Stimulated activated CD8-positive, alpha-beta memory T cell treated with anti-CD3 and anti-CD28 coated beads, Interleukin-15, amount 100 ng/mL, for 24 hours (primary cell): ENCODE measurements at places on chromosomes 3 and 15.

GRCh38 chr3:171688593-171688992 lies 121.7 kb downstream of the PLD1 start:
- DNase-seq: no peak

DNA sequence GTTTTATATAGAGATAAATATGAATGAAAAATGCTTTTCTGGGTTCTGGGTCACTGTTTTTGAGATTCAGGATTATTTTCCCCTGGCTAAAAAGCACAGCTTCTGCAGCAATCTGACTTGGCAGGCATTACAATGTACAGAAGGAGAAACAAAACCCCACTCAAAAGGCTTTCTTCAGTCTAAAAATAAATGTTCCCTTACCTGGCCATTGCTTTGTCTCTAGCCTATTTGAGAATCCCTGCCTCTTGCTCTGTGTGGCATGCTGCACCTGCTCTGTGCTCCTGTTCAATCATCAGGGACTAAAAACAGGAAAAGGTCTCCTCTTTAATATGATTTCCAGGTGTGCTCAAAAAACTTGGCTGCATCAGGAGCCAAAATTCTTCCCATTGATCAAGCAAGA lies 187.4 kb upstream of the STAC start:
- no peak for DNase-seq

DNA sequence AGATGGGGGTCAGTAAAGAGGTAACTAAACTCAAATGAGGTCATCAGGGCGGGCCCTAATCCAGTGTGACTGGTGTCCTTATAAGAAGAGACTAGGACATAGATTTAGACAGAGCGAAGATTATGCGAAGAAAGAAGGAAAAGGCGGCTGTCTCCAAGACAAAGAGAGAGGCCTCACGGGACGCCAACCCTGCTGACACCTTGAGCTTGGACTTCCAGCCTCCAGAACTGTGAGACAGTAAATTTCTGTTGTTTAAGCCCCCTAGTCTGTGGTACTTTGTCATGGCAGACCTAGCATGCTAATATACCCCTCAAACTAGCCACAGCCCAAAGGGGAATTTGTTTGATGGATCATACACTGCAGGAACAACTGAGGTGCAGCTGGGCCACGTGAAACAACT lies 183.0 kb downstream of the ABHD5 start:
- DNase-seq: no peak

- DNase-seq: no peak
Measured at GRCh38 chr3:67733269-67733950, 79.0 kb upstream of the SUCLG2 start.

DNA sequence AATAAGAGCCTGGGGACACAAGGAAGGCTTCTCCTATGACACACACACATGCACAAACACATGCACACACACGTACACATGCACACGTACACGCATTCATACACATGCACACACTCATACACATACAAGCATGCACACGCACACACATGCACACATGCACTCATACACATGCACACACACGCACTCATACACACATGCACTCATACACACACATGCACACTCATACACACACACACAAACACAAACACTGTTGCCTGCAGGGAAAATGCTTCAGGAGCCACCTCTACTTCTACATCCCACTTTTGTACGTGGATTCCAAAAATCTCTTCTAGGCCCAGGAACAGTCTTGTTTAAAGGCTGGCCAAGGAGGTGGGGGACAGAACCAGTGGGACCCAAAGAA lies 20.7 kb upstream of the NR2E3 start:
- DNase-seq: no peak

- DNase-seq: no peak
Measured at GRCh38 chr15:65156692-65157091, 23.1 kb upstream of the PDCD7 start.

- DNase-seq: no peak
Measured at GRCh38 chr15:29631076-29632070, 190.9 kb downstream of the TJP1 start.

- no peak for DNase-seq
Measured at GRCh38 chr3:141399200-141399599, 30.9 kb downstream of the ZBTB38 start.

GRCh38 chr3:57961828-57962447 lies 46.3 kb upstream of the FLNB start:
- no peak for DNase-seq
